Ovary (tissue), 10 donors: ENCODE measurements at places on chromosomes 4 and X.

DNA sequence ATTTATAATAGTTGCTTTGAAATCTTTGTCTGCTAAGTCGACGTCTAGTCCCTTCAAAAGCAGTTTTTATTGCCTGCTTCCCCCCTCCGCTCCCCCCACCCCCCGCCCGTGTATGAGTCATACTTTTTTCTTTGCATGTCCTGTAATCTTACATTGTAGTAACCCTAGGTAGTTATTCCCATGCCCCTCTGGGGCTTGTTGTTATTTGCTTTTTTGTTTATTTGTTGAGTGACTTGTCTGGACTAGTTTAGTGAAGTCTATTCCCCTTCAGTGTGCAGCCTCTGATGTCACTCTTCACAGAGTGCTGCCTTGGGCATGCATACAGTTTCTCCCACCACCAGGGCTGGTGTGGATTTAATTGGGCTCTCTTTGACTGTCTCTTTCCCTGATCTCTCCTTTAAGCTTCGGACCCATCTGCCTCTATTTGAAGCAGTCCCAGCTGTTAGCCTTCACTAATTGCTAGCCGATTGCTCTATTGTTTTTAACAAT is 86.2 kb downstream of the PPEF1 start:
- DNase-seq, result no peak

GRCh38 chrX:29876733-29877132 is 338.6 kb upstream of the MAGEB2 start:
- no peak for DNase-seq

- DNase-seq, result no peak
These were observed 398.1 kb upstream of the RPS6KA3 start for GRCh38 chrX:20664774-20665173.

DNA sequence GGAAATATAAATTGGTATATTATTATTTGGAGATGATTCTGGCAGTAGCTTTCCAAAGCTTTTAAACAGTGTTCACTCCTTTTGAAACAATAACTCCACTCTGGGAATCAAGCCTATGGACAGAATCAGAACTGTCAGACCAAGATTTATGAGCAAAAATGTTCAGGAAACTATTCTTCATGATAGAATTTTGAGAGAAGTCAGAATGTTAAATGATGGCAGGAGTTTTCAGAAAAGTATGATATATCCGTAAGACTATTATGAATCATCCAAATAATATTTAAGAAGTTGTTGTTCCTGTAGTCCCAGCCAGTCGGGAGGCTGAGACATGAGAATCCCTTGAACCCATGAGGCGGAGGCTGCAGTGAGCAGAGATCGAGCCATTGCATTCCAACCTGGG is 50.5 kb upstream of the ADGRG2 start:
- no peak for DNase-seq

DNA sequence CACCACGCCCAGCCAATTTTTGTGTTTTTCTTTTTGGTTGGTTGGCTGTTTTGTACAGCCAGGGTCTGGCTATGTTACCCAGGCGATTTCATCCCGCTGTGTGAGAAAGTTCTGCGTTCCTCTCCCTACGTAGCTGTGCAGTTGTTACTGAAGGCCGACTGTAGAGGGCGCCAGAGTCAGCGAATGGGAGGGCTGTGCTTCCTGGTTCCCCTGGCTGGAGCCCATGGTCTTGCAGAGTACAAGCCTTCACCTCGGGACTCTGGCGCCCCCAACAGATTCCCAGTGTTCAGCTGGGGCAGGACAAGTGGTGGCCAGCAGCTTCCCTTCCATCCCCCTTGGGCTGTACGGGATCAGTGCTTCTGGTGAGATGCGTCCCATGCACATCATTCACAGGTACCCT is 5.6 kb upstream of the CT45A1 start:
- no peak for DNase-seq

DNA sequence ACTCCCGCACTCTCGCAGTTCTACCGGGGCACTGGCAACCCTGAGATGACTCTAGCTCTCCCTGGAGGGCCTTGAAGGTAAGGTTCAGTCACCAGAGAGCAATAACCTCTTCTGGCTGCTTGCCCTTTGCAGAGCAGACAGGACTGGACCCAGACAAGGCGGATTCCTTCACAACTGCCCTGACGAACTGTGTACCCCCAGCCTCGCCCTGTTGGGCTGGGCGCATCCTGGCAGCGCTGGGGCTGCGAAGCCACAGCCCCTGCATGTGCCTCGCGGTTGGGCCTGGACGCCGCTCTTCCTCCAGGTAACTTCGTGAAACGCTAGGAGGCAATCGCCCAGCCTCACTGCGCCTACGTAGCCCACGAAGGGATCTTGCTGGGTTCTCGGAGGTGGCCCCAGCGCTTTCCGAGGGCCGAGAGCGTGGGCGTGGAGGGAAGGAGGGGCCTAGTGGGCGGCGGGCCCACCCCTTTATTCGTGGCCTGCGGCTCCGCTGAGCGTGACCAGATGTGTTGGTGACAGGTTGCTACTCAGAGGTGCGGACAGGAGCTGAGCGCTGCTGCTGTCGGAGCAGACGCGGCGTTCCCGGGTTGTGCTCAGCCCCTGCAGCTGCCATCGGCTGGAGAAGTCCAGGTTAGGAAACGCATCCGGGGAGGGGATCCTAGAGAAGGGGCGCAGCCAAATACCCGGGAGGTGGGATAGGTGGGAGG is 1.9 kb upstream of the MAMLD1 start:
- peak; percentile 41 for DNase-seq

DNA sequence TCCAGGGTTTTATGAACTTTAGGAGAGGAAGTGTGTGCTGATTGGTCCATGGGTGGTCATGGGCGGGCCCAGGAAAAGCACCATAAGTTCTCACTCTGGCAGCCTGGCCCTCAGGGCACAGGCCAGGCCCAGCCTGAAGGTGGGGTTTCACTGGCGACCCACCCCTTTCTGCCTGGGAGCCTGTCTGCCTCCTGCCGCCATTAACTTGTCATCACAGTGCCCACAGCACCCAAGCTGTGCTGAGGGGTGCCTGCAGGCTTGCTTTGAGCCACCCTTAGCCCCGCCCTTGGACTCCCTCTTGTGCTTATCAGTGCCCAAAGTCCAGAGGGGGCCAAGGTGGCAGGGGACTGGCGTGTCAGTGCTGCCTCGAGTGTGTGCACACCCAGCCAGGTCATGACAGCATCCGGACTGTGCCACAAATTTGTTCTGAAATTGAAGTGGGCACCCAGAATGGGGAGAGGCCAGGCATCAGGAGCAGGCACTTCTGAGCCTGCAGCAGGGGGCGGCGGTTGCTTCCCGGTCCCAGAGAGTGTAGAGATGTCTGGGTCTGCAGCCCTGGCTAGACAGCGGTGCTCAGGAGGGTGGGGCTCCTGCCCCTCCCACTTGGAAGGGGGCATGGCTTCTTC is 455.6 kb downstream of the TMA16 start:
- DNase-seq, result no peak

- no peak for DNase-seq
These were observed 262.2 kb upstream of the INTU start for GRCh38 chr4:127370604-127371003.

DNA sequence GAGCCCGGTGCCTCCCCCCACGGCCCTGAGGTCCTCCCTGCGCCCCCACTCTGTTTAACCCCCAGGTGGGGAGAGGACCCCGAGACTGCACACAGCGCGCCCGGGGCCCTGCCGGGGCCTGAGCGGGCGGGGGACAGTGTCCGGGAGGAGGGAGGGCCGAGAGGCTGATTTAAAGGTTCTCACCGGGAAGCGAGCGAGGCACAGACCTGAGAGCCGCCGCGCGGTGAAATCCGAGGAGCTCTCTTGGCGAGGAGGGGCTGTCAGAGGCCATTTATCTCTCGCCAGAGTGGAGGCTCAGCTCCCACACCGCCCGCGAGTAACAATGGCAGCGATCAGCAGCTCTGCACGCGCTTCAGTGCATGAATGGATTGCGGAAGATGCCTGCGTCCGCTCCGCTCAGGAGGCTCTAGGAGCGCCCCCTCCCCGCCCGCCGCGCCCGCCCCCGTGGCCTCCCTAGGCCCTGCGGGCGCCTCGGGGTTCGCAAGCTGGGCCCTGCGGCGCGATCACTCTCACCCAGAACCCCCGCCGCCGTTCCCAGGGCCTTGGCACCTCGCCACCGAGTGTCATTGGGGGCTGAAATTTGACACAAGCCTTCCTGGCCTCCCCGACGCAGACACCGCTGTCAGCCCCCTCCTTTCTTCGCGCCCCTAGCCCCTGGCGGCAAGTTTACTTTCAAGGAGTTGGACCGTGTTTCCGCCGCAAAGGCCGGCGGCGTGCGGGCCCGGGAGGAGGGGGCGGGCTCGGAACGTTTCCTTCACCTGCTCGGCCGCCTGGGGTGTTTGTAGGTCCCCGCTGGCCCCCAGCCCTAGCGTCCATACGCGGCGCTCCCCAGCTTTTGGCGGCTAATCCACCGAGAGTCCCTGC is 48.7 kb upstream of the BCOR start:
- peak; percentile 62 for DNase-seq

GRCh38 chr4:150252306-150252705 is 174.1 kb downstream of the DCLK2 start:
- no peak for DNase-seq

GRCh38 chr4:182185491-182185890 is 57.7 kb upstream of the TENM3 start:
- DNase-seq, result no peak

- DNase-seq, result no peak
These were observed 6.9 kb downstream of the KLHL5 start for GRCh38 chr4:39068907-39069306.

DNA sequence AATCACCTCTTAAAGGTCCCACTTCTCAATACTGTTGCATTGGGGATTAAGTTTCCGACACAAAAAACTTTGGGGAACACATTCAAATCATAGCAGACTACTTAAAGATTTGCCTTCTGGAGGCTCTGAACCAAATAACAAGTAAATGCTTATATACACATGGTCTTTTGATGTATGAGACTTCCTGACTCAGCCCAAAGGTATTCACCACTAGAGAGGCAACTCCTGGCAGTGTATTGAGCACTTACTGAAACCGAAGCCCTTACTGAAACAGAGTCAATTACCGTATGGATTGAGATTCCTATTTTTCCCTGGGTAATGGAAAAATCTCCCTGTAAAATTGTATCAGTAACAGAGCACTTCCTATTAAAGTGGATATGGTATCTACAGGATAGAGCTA is 45.4 kb downstream of the ZCCHC13 start:
- DNase-seq, result no peak

DNA sequence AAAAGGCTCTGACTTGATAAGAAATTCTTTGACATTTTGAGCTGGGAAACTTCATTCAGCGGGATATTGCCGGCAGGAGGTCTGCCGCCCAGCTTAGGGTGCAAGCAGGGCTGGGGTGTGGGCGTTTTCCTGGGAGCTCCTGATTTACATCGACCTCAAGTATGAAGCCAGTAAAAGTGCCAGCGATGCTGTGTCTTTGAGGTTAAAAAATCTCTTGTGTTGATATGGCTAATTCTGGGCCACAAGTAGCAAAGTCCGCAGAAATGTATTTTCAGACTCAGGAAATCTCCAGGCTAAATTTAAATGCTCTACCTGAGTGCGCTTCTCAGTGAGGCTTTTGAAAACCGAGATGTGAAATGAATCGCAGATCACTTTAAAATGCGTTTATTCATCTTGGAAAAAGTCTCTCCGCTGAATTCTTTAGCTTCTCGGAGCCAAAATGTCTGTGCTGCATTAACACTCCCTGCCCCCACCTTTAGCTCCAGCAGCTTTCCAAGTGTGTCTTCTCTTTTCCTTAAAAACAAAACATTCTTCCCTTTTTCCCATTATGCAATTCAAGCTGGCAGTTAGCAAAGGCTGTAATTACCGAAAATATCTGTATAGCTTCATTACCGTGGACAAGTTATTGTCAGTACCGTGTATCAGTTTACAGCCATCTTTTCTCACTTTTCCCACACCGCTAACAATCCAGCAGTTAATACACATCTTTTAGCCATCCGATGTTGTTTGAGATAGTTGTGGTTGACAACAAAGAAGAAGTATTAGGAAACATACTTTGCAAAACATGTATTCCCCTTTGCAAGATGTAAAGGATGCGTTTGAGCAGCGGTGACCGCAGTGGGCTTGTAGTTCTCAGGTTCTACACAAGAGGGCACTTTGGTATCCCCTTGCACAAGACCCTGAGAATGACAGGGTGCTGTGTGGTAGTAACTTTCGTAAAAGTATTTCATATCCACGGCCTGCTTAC is 136.0 kb upstream of the STX18 start:
- peak; percentile 37 for DNase-seq

GRCh38 chr4:28167411-28167810 is 1306.8 kb downstream of the STIM2 start:
- no peak for DNase-seq

DNA sequence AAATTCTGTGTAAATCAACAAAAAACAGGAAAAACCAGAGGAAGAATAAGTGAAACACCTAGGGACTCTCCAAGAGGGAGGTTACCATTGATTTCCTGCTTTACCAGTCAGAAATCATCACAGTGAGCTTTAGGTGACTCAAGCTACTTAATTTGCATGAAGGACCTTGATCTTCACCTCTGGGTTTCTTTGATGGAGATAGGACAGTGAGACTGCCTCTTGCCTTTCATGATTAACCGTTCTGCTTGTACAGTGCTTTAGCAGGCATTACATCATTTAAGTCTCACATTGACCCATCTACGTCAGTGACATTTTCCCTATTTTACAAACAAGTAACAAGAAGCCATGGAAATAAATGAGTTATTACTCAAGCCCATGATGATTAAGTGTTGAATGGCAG is 3.4 kb upstream of the GK start:
- no peak for DNase-seq
